ENCODE measurements at places on chromosomes 6 and 20. TPM values are rescaled to one million over a fixed set of nuclear protein-coding genes. Genes with fewer than 3 reads are reported as not detected.

DNA sequence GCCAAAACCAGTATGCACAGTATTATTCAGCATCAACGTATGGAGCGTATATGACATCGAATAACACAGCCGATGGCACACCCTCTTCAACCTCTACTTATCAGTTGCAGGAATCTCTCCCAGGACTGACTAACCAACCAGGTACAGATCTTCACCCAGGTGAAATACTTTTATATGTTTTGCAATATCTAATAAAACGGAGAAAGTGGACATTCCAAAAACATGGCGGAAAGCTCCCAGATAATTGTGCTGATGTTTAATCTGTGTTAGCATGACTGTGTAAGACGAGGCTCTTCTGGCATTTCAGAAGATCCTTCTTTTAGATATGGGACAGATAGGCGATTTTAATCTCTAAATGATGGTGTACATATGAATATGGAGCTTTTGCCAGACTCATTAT lies 227.4 kb downstream of the EYA4 start:
- DNase-seq = no peak

DNA sequence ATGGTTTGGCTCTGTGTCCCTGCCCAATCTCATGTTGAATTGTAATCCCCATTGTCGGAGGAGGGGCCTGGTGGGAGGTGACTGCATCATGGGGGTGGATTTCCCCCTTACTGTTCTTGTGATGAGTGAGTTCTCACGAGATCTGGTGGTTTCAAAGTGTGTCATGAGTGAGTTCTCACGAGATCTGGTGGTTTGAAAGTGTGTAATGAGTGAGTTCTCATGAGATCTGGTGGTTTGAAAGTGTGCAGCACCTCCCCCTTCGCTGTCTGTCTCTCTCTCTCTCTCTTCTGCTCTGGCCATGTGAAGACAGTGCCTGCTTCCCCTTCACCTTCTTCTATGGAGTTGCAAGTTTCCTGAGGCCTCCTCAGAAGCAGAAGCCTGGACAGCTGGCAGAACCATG lies 87.6 kb downstream of the MYLK4 start:
- DNase-seq = no peak

GRCh38 chr6:43355862-43356590 lies 13.4 kb downstream of the ZNF318 start:
- DNase-seq = peak; percentile 31

- no peak for DNase-seq
Measured at GRCh38 chr6:162710419-162710818, 17.1 kb downstream of the PRKN start.

DNA sequence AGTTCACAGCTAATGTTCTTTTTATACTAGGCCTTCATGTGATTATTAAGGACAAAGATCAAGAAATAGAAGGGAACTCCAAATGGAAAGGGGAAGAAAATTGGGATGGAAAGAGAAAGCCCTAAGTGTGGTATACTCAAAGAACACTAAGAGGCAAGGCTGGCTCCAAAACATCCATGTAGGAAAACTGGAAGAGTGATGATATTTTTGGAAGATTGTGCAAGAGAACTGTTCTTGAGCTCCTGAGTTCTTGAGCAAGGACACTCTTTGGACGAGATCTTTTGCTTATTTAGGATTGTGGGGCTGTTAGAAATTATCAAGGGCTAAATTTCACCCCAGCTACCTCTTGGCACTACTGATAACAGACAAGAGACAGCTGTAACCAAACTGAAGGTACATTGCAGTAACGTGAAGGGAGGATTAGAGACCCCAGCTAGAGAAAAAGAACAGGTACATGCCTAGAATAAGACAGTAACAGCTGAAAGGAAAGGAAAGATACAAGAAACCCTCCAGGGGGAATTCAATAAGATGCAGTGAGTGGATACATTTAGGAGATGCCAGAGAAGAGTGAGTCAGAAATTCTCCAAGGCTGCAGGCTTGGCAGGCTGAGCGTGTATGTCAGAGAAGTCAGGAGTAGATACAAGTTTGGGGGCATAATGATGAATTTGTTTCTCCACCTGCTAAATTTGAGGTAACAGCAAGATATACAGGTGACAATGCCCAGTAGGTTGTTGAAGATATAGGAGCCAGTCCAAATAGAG lies 69.7 kb downstream of the CBLN4 start:
- no peak for DNase-seq

DNA sequence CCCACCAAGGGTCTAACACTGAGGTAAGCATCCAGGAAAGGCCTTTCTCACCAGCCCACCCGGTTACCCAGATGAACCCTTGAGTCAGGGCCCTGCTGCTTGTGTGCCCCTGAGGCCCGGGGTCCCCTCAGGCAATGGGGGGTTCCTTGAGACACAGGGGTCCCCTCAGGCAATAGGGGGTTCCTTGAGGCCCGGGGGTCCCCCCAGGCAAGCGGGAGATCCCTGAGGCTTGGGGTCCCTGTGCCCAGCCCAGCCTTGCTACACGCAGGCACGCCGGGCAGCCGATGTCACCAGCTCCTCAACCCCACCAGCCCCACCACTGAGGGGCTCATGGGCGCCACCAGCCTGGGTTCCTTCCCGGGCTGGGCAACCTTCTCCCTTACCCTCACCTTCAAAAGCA lies 247.2 kb downstream of the TTLL2 start:
- no peak for DNase-seq

GRCh38 chr20:9112541-9113515 lies 43.9 kb downstream of the PLCB4 start:
- DNase-seq = no peak

DNA sequence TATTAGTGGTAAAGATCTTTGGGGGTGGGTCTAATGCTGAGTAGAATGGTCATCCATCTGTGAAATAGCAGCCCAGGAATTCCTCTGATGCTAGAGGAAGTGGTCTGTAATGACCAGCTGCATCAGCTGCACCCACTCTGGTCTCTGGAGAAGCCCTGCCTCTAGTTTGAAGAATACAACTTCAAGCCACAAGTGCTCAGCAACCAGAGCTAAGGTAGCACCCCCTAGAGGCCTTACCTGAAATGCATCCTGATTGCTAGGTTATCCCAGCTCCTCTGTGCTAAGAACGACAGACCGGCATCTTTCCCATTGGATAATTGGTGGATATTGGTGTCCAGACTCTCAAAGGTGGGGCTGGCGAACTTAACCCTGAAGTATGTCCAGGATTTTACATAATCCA lies 58.2 kb downstream of the DNAH8 start:
- DNase-seq = peak; percentile 59

DNA sequence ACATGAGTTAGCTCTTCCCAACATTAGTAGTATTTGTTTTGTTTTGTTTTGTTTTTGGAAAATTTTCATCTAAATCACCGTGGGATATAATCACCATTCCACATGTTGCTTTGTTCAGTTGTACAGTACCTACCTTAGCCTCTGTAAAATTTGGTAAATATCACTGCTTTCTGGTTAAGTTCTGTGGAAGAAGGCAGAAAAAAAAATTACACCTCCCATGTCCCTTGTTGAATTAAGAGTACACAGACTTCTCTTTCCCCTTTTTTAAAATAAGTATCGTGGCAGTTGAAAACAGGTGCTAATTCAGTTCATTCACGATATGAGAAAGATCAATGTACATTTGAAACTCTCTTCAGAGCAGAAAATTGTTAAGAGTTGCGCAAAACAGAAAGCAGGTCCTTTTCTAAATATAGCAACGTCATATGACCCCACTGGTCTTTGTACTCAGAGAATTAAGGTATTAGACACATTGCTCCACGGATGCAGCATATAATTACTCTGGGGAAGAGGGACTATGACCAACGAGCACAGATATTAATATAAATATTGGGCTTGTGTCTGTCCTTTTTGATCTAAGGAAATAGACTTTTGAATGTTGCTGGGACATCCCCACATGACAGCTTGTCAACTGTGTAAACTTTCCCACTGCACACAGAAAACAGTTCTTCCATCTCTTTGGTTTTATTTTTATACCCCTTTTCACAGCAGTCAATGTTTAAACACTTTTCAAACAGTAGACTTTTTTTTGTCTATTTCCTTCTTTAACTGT lies 58.6 kb upstream of the ZNF217 start:
- no peak for DNase-seq

GRCh38 chr20:11687546-11688292 lies 230.0 kb upstream of the BTBD3 start:
- no peak for DNase-seq

- DNase-seq = no peak
Measured at GRCh38 chr6:113625850-113626249, 231.3 kb upstream of the MARCKS start.

DNA sequence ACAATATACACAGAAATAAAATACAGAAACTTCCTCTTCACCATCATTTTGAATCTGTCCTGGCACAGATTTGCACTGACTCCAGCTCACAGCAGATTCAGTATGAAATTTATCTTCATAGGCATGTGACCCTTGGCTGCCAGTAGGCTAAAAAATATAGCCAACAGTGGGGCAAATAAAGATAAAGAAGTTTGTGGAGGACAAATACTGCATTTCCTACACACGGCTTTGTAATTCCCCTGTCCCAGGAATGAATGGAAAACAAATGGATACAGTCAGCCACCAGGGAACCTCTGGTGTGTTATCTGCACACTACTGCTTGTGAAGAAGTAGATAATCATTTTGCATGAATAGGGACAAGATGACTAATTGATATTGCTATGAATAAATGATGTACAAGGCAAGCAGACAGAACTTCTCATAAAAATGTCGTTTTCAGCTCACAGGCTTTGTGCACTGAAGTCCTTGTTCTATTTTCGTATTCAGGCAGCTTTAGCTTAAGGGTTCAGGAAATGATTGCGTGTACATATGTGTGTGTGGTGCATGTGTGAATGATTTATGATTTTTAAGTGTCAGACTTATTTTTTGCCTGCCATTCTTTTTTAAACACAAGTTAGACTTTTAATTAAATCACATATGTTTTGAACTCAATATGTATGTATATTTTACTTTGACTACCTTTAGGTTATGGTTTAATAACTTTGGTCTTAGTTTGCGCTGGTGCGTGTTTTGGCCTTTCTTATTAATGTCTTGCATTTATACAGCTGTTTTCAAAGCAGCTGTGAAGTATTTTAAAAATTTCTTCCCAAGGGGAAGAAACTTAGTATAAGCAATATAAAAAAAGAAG lies 543.8 kb upstream of the JAG1 start:
- DNase-seq = no peak

- DNase-seq = no peak
Measured at GRCh38 chr20:3753501-3754275, 13.9 kb downstream of the ADISSP start.

DNA sequence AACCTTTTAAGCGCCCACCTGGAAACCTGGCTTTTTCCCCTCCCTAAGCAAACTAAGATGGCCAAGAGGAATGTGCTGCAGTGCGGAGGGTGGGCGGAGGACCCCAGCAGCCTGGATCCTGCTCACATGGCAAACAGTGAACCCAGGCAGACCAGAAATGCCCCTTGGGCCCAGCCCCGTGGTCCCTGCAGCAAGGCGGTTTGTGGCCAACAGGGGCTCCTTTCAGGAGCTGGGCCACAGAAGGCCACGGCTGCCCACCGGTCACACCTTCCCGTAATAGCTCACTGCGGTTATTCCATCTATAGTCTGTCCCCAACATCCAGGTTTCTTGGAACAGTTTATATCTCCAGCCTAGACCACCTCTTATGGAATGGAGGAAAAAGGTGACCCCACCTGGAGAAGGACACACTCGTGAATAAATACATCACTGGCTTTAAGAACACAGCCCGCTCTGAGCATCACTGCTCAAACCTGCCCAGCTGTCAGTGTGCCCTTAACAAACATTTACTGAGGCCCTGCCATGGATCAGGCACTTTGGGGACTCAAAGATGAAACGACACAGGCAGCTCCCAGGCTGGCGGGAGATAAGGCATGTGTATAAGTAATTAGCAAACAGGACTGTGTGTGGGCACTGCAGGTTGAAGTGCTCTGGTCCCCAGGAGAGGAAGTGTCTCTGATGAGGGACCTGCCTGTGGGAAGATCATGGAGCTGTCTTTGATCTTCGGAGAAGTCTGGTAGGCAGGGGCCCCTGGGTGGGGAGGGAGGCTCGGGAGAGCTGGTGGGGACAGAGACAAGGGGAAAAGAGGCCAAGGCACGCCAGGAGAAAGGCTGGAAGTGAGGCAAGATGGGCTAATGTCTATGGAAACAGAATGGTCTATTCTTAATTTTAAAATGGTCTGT lies 3.2 kb upstream of the TUBB1 start:
- no peak for DNase-seq

DNA sequence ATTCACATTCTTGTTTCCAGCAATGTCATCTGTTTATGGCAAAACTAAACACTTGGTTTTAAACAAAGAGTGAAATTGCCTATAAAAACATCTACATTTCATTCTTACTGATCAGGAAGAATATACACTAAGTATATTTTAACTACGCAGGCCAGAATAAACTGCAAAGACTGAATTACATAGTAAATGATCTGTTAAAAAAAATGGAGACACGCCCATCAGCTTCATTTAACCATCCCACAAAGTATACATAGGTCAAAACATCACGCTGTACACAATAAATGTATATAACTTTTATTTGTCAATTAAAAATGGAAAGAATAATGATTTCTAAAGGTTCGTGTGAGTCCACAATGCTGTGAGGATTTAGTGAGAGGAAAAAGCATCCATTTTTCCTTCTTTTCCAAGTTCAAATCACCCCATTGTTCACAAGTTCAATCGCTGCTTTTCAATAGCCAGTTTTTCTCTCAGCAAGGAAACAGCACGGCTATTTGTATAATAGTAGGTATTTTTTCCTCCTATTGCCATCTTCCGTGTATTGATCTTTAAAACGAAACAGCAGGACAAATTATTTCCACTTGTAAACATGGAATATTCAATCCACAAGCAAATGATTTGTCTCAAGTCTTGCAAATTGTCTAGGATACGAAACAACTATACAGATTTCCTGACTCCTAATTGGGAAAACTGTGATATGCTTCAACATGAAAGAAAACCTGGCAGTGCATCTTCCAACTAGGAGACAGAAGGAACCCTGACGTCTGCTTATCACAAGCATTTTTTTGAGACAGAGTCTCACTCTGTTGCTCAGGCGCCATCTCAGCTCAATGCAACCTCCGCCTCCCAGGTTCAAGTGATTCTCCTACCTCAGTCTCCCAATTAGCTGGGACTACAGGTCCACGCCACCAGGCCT lies 10.6 kb downstream of the SFT2D1 start:
- DNase-seq = no peak

- DNase-seq = no peak
Measured at GRCh38 chr6:166360243-166361076, 18.1 kb upstream of the SFT2D1 start.

- no peak for DNase-seq
Measured at GRCh38 chr20:37562695-37563480, 35.2 kb upstream of the BLCAP start.

GRCh38 chr20:63864545-63864977 lies 509 bp upstream of the TPD52L2 start:
- no peak for DNase-seq

The MBOAT1 gene
- total RNA-seq = 1.1 TPM

The CCR6 gene
- not detected for total RNA-seq

The SMOC2 gene
- total RNA-seq = 0.75 TPM

The DCDC2 gene
- not detected for total RNA-seq

The LHFPL5 gene
- not detected for total RNA-seq

The RIPPLY2 gene
- not detected for total RNA-seq

The DEFB132 gene
- not detected for total RNA-seq

The DCBLD1 gene
- total RNA-seq = 7.5 TPM

Data from neural progenitor cell (in vitro differentiated cells).